ENCODE measurements at places on chromosomes 7 and 10.

- no peak for DNase-seq
Observed at GRCh38 chr7:85010306-85010705, 176.6 kb downstream of the SEMA3D start.

- DNase-seq: no peak
Observed at GRCh38 chr7:70890147-70890969, 241.6 kb upstream of the GALNT17 start.

DNA sequence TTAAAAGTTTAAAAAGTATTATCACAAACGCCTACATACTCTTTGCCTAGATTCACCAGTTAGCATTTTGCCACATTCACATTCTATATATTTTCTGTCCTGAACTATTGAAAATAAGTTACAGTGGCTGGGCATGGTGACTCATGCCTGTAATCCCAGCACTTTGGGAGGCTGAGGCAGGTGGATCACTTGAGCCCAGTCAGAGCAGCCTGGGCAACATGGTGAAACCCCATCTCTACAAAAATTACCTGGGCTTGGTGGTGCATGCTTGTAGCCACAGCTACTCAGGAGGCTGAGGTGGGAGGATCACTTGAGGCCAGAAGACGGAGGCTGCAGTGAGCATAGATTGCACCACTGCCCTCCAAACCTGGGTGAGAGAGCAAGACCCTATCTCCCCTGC, 5.3 kb downstream of the ARPC1A start:
- no peak for DNase-seq

DNA sequence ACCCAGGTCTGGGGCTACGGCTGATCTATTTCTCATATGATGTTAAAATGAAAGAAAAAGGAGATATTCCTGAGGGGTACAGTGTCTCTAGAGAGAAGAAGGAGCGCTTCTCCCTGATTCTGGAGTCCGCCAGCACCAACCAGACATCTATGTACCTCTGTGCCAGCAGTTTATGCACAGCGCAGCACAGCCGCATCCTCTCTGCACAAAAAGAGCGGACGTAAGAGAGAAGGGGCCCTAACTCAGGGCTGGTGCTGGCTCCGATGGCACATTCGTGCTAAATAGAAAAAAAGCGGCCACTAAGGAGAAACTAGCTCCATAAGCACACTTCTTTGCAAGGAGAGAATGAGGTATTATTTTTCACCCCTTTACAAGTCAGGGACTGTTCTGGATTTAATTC, 28.3 kb upstream of the PRSS1 start:
- peak; percentile 21 for DNase-seq

DNA sequence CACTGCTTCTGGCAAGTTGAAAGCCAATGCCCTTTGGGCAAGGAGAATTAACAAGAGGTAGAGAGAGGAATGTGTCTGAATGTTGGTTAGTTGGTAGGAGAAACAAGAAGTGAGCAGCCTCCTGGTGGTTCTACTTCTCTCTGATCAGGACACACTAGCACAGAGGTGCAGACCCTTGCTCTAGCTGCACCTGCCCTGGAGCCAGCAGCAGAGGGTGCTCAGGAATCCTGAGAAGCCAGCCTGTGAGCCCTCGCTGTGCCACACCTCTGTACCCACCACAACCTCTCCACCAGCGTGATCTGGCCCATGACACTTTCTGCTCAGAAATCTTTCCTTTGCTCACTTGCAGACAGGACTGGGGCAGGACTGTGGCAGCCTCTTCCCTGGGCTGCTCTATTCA, 364.7 kb downstream of the RPS24 start:
- no peak for DNase-seq

DNA sequence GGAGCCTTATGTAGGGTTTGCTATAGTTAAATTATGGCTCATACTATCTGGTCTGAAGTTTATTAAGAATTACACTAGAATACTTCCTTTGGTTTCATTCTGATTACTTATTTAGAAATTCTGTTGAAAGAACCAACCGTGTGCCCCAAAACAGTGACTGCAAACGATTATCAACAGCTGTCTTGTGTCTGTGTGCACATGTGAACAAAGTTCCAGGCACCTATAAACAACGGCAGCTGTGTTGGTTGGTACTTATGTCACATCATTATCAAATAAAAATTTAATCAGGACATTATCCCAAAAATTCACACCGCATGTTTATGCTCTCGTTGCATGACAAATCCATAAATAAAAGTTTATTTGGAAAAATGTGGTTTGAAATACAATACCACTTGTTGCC, 80.6 kb downstream of the USP6NL start:
- no peak for DNase-seq

DNA sequence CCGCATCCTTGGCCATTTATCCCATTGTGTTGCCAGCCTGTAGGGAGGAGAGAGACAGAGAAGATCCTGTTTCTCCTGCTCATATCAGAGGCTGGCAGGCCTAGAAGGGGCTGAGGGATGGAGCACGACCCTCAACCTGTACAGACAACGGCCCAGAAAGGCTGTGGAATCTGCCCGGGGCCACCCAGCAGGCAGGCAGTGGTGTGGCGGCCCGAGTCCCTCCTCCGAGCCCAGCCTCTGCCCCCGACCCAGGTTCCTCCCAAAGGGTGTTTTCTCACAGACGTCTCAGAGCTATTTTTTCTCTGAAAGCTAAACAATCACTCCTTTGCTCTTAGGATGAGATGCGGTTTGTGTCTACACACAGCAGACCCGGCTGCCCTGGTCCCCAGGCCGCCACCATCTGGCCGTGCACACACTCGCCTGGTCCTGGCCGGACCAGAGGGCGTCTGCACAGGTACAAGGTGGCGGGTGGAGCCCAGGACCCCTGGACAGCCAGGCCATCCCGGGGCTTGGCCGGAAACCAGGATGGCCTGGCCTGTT, 69.3 kb downstream of the FOXL3 start:
- no peak for DNase-seq

DNA sequence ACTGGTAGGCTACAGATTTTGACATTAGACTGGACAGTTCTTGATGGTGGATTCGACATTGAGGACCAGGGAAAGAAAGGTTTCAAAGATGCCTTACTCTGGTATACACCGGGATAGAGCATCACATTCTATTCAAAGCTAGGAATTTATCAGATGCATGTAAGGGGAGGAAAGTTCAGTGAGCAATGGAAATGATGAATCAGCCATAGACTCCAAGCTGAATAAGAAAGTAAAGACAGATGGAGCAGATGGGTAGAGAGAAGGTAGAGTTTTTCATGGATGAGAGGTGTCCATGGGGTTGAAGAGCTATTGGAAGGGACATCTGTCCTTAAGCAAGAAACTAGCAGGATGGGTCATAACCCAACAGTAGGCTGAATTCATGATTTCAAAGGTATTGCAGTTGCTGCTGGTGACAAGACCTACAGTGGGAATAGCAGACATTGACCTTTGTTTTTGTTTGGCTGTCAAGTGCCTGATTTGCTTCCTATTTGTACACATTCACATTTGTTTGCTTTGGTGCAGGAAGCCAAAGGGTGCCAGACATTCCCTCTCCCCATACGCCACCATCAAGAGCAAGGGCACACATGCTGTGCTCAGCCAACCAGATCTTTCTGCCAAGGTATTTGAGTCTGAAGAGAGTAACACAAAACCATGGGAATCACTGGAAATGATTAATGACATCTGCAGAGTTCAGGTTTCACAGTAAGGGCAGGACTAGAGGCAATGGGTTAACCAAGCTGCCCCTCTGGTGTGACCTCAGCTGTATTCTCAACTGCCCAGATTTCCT, 8.6 kb upstream of the CACUL1 start:
- DNase-seq: no peak

- no peak for DNase-seq
Observed at GRCh38 chr10:75737580-75737949, 306.1 kb downstream of the LRMDA start.

- peak; percentile 30 for DNase-seq
Observed at GRCh38 chr10:110252151-110252550, 44.7 kb downstream of the MXI1 start.

DNA sequence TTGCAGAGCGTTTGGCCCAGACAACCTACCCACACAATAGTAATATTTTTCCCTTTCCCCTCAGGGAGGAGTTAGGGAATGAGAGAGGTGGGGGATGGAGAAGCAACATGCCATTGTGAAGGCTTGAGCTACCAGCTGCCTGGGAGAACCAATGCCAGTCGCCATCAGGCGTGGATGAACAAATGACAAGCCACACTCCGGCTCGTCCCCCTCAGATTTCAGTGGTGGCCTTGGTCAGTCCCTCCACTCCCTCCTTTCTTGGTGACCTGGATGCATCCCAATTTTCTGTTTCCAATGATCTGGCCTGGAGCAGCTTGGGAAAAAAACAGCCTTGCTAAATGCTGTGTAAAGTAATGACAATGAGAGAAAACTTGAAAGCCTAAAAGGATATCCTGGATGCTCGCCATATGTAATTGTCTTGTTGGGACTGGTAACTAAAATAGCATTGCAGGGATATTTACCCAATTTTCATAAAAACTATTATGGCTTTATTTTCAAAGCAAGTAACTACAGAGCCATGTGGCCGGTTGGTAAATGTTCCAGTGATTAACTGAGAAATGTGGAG, 110.7 kb downstream of the ICA1 start:
- DNase-seq: no peak

GRCh38 chr10:74507951-74508350, 318.4 kb upstream of the KAT6B start:
- DNase-seq: no peak

GRCh38 chr10:44206127-44206818, 178.6 kb downstream of the CXCL12 start:
- DNase-seq: no peak

- DNase-seq: no peak
Observed at GRCh38 chr10:131085091-131085860, 226.2 kb downstream of the TCERG1L start.

DNA sequence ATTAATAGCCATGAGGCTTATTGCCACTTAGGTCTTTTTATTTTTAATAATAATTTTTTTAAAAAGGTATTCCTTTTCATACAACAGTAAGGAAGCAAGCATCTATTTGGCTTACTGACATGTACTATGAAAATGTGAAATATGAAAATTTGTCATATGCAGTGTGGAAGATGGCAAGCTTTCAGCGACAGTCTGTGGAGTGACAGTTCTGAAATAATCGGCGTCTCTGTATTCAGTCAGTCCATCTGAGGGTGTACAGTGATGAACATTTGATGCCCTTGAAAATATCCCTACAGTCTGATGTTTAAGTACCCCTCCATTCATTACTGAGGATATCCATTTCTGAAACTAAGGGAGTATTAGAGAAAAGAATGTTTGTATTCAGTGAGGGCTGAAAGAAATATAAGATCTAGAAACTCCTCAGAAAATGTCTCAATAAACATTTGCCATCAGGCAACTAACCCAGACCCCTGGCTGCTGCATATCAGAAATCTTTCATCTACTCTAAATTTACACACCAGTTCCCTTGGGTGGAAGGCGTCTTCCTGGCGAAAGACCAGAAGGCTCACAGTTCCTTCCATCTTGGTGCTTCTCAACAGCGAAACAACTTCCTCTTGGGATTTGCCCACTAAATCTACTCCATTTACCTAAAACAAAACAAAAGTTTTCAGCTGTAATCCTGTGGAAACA, 440.6 kb downstream of the PARD3 start:
- DNase-seq: no peak

DNA sequence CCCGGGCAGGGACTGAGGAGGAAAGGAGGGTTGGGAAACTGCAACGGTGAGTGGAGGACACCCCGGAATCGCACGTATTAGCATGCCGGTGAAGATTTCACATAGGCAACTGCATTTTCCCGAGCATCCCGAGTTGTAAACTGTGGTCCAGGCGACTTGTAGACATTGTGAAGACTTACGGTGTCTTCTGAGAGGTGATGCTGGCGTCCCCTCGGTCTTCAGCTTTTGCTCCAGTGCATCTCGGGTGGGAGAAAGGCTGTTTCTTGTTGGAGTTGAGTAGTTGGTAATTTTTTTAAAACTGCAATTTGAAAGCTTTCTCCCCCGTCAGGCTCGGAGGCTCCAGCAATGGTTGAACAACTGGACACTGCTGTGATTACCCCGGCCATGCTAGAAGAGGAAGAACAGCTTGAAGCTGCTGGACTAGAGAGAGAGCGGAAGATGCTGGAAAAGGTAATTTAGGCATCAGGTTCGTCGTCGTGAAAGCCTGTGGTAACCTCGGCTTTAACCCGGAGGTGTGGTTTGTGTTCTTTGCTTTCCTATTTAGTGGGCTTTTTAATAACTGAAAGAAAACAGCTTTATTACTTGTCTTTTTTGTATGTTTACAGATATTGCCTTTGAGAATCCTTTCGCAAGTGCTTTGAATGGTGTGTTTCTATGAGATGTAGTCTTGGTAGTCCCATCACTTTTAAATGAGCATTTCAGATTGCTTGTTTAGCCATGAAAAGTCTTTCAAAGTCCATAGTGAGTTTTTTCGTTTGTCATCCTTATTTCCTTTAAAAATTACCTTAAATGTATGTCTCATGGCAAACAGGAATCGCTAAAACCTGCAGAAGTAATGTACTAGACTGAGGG, 687 bp downstream of the HELLS start:
- DNase-seq: peak; percentile 39

DNA sequence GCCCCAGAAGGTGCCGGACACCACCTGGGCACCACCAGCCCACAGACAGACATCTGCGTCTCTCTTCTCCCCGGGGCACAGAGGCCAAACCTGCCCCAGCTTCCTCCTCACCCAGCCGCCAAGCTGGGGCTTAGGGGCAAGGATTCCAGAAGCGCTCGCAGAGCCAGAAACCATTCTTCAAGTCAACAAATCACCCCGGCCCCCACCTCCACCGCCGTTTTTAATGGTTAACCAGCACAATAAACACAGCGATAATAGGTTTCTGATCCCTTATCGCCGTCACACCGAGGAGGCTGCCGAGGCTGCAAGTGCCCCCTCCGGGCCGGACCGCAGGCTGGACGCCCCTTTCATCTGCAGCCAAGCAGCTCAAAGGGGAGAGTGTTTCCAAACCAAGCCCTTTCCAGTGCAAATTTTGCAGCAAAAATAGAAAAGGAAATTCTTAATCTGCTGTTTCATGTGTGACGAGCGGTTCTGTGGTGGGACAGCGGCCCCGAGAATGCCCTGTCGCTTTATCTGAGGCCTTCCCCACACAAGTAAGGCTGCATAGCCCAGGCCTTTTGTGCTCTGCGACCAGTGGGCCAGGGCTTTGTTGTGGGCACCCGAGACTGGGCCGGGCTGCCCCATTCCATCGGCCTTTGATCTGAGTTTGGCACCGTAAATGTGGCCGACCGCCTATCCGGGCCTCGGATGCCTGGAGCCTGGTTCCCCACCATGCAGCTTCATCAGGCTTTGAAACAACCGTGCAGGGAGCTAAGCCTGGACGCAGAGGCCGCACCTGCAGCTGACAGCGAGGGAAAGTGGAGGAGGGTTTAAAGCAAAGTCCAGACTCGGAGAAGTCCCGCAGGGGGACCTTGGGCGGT, 83.2 kb downstream of the FOXL3 start:
- no peak for DNase-seq

- DNase-seq: no peak
Observed at GRCh38 chr7:87852306-87852705, 23.9 kb downstream of the SLC25A40 start.

GRCh38 chr7:93055543-93056107, 62.2 kb downstream of the SAMD9 start:
- DNase-seq: peak; percentile 87

GRCh38 chr7:64892666-64893309, 10.3 kb upstream of the ZNF273 start:
- DNase-seq: peak; percentile 61

GRCh38 chr7:143849785-143850479, 52.0 kb downstream of the TCAF1 start:
- DNase-seq: peak; percentile 0

Data from hematopoietic multipotent progenitor cell treated with erythropoietin and hydrocortisone succinate and interleukin-3 and kit ligand, for 6 days (in vitro differentiated cells).